ENCODE measurements at places on chromosomes 11 and 22. TPM values are rescaled to one million over a fixed set of nuclear protein-coding genes. Genes with fewer than 3 reads are reported as not detected.

- no peaks in the 10 kb centered on the region for H3K4me1 ChIP-seq
- H3K36me3 ChIP-seq: no peaks in the 10 kb centered on the region
- no peak for DNase-seq
- H3K27me3 ChIP-seq: no peaks in the 10 kb centered on the region
These were observed 28.2 kb downstream of the ZBED4 start for GRCh38 chr22:49881856-49882255.

PRG3 gene
- total RNA-seq: not detected

DNA sequence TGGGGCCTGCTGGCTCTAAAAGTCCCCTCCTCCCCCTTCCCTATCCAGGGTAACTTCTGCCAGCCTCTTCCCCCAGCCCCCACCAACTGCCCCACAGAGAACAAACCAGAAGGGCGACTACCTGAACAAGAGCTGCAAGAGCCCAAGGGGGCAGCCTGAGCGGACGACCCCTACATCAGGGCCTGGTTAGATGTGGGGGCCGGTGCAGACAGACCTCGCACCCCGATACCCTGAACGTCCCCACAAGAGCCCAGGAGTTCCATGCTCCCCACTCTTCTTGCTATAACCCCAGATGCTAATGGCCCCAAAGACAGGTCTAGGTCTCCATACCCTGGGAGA, 20.7 kb downstream of the SUN2 start:
- no peaks in the 10 kb centered on the region for H3K4me1 ChIP-seq
- H3K27ac ChIP-seq: no peak overlapping the region
- no peak for DNase-seq

MS4A4E gene
- 1.8 TPM for total RNA-seq

DNA sequence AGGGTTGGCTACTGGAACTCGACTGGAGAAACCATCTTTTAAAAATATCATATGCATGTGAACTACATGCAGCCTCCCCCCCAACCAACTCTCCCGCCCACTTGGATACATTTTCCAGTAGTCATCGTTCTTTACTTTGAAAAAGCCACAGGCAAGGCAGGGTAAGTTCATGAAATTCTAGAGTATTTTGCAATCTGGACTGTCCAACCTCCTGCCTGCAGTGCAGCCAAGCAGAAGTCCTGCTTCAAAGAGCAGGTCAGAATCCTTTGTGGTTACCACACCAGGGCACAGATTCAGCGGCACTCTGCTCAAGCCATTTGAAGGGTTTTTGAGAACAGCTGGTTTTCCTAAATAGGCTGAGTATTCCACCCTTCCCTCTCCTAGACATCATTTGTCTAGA, 12.1 kb downstream of the ELF5 start:
- no peaks in the 10 kb centered on the region for H3K27me3 ChIP-seq
- H3K36me3 ChIP-seq: no peaks in the 10 kb centered on the region
- peak; percentile 21 for DNase-seq

GRIA4 gene
- not detected for total RNA-seq

DNA sequence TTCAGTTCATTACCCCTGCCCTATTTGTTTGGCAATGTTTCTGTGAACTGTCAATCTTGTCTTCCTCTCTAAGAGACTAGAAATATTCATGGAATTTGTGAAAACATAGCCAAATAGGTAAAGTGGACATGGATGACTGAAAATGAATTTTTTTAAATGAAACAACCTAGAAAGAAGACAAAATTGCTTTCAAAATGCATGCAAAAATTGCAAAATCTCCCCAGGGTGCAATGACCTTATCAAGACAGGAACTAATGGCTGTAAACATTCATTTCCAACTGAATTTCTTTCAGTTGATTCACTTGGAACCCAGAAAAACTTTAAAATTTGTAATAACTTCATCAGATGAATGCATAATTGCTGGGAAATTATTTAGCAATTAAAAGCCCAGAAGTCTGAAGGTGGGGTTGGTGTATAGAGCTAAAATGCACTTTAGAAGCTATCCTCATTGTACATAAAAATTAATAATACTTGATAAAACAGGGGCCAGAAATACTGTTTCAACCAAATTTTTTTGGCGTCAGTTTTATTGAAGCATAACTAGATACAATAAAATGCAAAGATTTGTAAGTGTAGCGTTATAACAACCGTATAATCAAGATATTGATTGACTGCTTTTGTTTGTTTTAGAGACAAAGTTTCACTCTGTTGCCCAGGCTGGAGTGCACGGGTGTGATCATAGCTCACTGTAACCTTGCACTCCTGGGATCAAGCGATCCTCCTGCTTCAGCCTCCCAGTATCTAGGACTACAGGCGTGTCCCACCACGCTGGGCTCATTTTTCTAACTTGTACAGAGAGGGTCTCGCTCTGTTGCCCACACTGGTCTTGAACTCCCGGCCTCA, 27.6 kb upstream of the SLC35C1 start:
- no peaks in the 10 kb centered on the region for H3K27me3 ChIP-seq
- no peaks in the 10 kb centered on the region for H3K36me3 ChIP-seq
- no peak overlapping the region for H3K4me3 ChIP-seq
- H3K4me1 ChIP-seq: no peaks in the 10 kb centered on the region

GRCh38 chr11:121029813-121030445, 6.0 kb downstream of the TBCEL start:
- H3K4me1 ChIP-seq: no peaks in the 10 kb centered on the region
- H3K27me3 ChIP-seq: no peaks in the 10 kb centered on the region
- no peaks in the 10 kb centered on the region for H3K36me3 ChIP-seq
- H3K27ac ChIP-seq: no peak overlapping the region
- no peak overlapping the region for H3K4me3 ChIP-seq

CCDC89 gene
- 0.77 TPM for total RNA-seq

OR8B12 gene
- total RNA-seq: not detected

GRCh38 chr22:36284171-36284571, 31.2 kb downstream of the APOL1 start:
- DNase-seq: no peak
- no peaks in the 10 kb centered on the region for H3K36me3 ChIP-seq
- no peaks in the 10 kb centered on the region for H3K4me1 ChIP-seq

POU2AF3 gene
- 13.2 TPM for total RNA-seq

DNA sequence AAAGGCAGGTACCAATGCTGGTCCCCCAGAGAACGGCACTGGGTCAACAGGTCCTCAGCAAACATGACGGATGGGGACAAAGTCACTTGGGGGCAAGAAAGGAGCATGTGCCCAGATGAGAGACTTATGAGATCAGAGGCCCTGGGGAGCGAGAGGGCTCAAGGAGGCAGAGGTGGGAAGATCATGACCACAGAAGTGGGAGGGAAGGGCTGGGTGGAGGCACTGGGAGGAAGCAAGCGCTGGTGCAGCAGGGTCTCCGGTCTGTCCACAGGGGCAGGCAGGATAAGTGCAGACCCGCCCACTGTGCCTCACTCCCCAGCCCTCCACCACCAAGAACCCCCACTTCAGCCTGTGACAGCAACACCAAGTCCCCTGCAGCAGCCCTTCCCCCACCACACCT, 10.9 kb downstream of the ELFN2 start:
- no peak overlapping the region for H3K27ac ChIP-seq
- H3K4me1 ChIP-seq: no peaks in the 10 kb centered on the region
- H3K4me3 ChIP-seq: no peak overlapping the region
- H3K36me3 ChIP-seq: no peaks in the 10 kb centered on the region
- H3K27me3 ChIP-seq: no peaks in the 10 kb centered on the region

OSM gene
- total RNA-seq: not detected

- no peak for DNase-seq
- no peaks in the 10 kb centered on the region for H3K27me3 ChIP-seq
- no peak overlapping the region for H3K4me3 ChIP-seq
- no peaks in the 10 kb centered on the region for H3K4me1 ChIP-seq
- no peak overlapping the region for H3K27ac ChIP-seq
These were observed 10.6 kb upstream of the IFTAP start for GRCh38 chr11:36583667-36584066.

DNA sequence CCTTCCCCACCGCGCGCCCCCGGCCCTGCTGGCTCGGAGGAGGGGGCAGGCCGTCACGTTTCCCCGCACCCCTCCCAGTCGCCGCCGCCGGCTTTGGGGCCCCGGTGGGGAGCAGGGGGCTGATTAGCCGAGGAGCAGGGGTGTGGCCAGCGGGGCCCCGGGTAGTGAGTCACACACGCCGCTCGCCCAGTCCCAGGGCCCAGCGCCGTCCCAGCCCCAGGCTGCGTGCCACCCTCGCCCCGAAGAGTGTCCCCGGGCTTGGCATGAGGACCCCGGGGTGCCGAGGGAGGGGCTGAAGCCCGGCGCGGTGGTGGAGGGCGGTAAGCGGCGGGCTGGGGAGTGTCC, 34.4 kb downstream of the PRDM11 start:
- peaks cover 5% of the 10 kb centered on the region for H3K4me1 ChIP-seq
- H3K27ac ChIP-seq: peak overlapping the region; percentile 87
- no peaks in the 10 kb centered on the region for H3K27me3 ChIP-seq
- H3K4me3 ChIP-seq: peak overlapping the region; percentile 64
- no peaks in the 10 kb centered on the region for H3K36me3 ChIP-seq

MUC15 gene
- not detected for total RNA-seq

CD3E gene
- not detected for total RNA-seq

DNA sequence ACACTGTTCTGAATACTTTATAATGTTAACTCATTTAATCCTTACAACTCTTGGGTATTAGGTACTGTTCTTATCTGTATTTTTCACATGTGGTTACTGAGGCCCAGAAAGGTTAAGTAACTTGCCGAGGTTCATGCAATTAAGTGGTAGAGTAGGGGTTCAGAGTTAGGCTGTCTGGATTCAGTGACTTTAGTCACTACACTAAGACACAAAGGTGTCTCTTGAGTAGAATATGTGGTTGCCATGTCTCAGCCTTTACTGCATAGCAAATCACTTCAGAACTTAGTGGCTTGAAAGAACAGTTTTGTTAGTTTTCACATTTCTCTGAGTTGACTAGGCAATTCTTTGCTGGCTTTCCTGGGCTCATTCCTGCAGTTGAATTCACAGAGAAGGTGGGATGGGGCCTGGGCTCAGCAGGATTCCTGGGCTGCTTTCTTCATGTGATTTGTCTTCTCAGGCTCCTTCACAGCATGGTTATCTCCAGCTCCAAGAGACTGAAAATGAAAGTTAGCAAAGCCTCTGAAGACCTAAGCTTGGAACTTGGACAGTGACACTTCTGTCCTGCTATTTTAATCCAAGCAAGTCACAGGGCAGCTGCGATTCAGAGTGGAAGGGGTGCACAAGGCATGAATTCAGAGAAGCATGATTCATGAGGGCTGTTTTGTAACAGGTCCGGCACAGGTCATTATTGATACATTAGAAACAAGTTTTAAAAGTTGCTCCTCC, 68.3 kb downstream of the SPECC1L start:
- no peaks in the 10 kb centered on the region for H3K36me3 ChIP-seq
- H3K27me3 ChIP-seq: no peaks in the 10 kb centered on the region
- H3K4me1 ChIP-seq: no peaks in the 10 kb centered on the region
- no peak for DNase-seq

DNA sequence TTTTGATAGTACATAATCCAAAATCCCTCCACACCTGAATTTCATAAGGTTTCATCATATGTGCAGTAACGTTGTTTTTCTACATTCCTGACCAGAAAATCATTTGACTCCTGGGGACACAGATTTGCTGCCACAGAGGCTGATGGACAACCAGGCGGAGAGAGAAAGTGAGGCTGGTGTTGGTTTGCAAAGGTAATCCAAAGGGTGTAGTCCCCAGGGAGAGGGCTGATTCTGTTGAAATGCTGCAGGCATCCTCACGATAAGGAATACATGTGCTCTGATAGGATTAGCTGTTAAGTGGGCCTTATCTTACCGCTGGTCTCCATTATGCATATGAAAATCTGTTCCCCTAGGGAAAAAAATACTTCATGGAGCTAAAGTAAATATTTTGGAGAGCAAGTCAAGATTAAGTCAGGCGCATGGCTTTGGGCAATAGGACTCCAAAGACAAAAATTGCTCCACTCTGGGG, 8.1 kb downstream of the APOL6 start:
- no peaks in the 10 kb centered on the region for H3K36me3 ChIP-seq
- no peak overlapping the region for H3K4me3 ChIP-seq
- H3K4me1 ChIP-seq: no peaks in the 10 kb centered on the region
- H3K27me3 ChIP-seq: no peaks in the 10 kb centered on the region
- no peak for DNase-seq
- no peak overlapping the region for H3K27ac ChIP-seq

- DNase-seq: no peak
- no peak overlapping the region for H3K27ac ChIP-seq
- no peaks in the 10 kb centered on the region for H3K36me3 ChIP-seq
These were observed 210.0 kb downstream of the KIRREL3 start for GRCh38 chr11:126790550-126791081.

GGTLC3 gene
- total RNA-seq: not detected

DNA sequence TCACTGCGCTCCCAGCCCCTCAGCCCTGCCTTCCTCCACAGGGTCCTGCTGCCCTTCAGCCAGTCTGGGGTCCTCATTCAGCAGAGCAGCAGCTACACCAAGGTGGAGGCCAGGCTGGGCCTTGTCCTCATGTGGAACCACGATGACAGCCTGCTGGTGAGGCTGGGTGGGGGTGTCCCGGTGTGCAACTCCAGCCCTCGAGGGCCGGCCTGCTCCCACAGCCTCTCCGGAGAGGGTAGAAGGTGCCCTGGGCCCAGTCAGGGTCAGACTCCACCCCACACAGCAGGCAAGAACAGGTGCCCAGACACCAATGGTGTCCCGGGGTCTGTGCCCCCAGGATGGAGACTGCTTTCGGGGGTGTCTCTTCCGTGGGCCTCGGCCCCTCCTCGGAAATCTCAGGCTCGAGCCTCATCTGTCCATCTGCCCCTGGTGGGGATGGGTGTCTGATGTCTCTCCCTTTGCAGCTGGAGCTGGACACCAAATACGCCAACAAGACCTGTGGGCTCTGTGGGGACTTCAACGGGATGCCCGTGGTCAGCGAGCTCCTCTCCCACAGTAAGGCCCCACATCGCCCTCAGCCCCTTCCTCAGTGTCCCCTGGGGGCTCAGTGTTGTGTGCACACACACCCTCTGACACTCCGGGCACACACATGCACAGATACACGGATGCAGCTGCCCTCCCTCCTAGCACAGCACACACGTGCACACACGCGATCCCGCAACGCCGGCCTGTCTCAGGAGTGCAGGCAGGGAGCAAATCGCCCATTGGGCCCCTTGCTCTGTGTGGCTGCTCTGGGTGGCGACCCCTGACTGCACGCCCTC, 4.9 kb downstream of the MUC5AC start:
- DNase-seq: peak; percentile 1
- no peak overlapping the region for H3K4me3 ChIP-seq
- H3K27ac ChIP-seq: no peak overlapping the region
- no peaks in the 10 kb centered on the region for H3K4me1 ChIP-seq
- H3K36me3 ChIP-seq: no peaks in the 10 kb centered on the region

ABCG4 gene
- total RNA-seq: not detected

DNA sequence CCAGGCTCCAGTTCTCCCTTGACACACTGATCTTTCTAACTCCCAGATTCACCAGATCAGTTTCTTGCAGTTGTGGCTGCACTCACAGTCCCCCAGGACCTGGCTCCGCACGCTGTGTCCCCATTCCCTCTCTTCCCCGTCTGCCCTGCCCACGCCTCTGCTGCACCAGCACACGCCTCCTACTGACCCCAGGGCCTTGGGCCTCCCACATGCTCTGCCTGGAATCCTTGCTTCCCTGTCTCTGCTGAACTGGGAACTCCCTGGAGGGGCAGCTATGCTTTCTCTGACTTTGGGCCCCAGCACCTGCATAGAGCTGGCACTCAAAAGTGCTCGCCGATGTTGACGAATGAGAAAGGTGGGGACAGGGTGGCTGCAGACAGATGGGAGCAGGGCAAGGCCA, 68.9 kb downstream of the MYO7A start:
- DNase-seq: no peak
- H3K36me3 ChIP-seq: no peaks in the 10 kb centered on the region
- no peaks in the 10 kb centered on the region for H3K4me1 ChIP-seq
- no peaks in the 10 kb centered on the region for H3K27me3 ChIP-seq
- no peak overlapping the region for H3K27ac ChIP-seq

Measured in uterus (tissue), 4 donors.